ENCODE measurements at places on chromosomes 4 and X.

DNA sequence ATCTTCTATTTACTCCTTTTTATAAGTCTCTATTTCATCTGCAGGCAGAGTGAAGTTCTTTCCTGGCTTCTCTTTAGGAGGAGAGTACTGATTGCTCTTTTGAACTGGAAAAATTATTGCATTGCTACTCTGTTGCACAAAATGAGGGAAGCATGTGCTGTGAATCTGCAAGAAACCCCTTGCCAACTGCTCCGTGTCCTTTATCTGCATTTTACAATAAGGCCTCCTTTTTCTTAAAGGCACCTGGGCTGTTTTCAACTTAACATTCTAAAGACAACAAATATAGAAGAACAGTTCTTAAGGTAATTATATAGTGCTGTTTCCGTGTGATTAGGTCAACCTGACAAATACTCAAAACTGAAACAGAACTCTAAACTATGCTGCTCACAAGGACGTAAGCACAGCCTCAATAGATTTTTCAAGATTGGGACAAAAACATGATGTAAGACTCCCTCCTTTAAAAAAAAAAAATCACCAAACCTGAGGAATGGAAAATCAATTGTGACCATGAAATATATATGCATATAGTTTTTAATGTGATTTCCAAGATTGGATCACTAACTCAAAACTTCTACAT, 716.6 kb upstream of the INTU start:
- DNase-seq = no peak

DNA sequence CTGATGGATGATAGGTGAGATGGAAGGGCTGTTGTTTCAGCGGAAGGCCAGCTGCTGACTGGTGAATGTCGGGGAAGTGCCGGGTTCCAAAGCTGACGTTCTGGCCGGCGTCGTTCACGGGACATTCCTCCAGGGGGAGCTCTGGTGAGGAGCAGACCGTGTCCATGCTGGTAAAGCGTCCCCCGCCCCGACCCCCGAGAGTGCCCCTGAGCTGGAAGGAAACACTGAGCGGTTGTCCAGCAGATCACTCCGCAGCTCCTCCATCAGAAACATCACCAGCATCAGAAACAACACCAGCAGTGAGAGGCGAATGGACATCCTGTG, 18.6 kb upstream of the ADRA2C start:
- no peak for DNase-seq

DNA sequence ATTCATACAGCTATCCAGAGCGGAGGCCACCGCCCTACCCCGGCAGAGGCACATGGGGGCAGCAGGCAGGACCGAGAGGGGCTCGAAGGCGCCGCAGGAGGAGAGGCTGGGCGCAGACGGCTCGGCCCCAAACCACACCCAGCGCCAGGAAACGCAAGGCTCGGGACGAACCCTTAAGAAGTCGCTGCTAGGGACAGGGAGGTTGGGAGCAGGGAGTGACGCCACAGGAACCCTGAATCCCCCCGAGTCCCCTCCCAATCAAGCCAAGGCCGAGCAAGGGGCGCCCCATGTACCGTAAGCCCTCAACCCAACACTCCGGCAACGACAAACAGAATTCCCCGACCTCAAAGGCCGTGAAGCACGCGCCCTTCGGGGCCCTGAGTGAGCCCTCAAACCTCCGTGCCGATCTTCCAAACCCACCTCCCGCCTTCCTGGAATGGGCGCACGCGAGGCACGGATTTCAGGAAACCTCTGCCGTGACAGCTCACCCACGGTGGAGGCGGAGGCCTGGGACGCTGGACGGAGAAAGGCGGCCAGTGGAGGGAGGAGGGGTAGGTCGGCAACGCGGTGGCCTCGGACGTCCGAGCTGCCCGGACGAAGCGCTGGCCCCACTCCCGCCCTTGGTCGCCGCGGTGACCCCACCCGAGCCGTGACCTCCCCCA, 1.8 kb downstream of the ZFYVE28 start:
- DNase-seq = no peak

DNA sequence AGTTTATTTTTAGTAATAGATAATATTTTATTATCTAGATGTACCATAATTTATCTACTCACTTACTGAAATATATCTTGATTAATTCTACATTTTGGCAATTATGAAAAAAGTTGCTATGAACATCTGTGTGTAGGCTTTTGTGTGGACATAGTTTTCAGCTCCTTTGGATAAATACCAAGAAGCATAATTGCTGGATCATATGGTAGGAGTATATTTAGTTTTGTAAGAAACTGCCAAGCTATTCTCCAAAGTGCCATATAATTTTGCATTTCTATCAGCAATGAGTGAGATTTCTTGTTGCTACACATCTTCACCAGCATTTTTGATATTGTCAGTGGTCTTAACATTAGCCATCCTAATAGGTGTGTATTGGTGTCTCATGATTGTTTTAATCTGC, 882.6 kb upstream of the GRIA3 start:
- no peak for DNase-seq

GRCh38 chr4:108730579-108730978, 32.3 kb downstream of the ETNPPL start:
- DNase-seq = no peak

- no peak for DNase-seq
Observed at GRCh38 chr4:87659247-87659931, 9.3 kb downstream of the DMP1 start.

GRCh38 chr4:110850461-110851442, 227.9 kb upstream of the PITX2 start:
- no peak for DNase-seq

- no peak for DNase-seq
Observed at GRCh38 chr4:7691982-7692381, 247.7 kb downstream of the AFAP1 start.

GRCh38 chr4:35525192-35525978, 718.9 kb downstream of the ARAP2 start:
- no peak for DNase-seq

GRCh38 chr4:167144605-167145004, 89.7 kb downstream of the SPOCK3 start:
- no peak for DNase-seq

DNA sequence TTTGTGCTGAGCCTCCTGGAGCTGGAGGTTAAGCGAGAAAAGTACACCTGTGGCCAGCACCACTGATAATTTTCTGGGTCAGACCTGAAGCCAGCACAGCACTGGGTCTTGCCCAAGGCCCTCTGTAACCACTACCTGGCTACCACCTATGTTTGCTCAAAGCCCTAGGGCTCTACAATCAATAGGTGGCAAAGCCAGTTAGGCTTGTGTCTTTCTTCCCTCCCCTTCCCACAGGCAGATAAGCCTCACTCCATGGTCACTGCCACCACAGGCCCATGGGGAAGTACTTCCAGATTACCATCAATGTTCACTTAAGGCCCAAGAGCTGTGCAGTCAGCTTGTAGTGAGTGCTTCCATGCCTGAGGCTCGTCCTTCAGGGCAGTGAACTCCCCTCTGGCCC, 35.2 kb upstream of the ARMCX4 start:
- DNase-seq = no peak
